ENCODE measurements at places on chromosomes 11 and 22.

- DNase-seq: no peak
These were observed 89.9 kb downstream of the CTTN start for GRCh38 chr11:70488171-70488703.

DNA sequence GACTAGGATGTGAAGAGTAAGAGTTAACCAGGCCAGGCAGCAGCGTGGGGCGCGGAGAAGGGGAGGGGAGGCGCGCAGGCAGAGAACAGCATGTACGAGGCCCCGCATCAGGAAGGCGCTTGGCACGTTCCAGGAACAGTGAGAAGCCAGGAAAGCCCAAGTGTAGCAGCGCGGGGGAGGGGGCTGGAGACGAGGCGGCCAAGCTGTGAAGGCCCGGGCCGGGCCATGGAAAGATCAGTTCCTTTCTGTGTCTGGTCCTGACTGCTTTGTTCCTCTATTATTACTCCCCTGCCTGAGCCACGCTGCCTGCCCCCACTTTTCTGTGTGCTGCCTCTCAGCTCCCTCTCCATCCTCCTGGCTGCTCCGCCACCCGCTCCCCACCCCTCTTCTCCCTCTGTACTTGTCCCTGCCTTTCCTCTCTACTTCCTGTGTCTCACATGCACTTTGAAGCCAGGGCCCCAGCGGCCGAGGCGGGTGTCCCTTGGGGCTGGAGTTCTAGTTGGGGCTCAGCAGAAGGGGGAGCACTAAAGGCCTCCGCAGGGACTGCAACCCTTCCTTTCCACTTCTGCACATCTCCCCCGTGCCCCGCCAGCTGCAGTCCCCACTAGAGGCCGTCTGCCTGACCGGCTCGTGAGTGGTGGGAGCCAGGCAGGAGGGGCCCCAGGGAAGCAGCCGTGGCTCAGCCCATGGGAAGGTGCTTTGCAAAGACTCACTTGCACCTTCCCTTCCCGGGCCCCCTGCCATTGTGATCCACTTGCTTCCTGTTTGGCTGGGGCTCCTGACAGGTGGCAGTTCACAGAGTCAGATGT lies 63.7 kb downstream of the PRDM11 start:
- no peak for DNase-seq

DNA sequence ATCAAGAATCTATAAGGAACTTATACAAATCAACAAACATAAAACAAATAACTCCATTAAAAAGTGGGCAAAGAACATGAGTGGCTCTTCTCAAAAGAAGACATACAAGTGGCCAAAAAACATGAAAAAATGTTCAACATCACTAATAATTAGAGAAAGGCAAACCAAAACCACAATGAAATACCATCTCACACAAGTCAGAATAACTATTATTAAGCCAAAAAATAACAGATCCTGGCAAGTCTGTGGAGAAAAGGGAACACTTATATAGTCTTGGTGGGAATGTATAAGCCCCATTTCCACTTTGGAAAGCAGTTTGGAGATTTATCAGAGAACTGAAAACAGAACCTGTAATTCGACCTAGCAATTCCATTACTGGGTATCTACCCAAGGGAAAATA lies 921.0 kb downstream of the KCNA4 start:
- no peak for DNase-seq

- no peak for DNase-seq
These were observed 435.5 kb downstream of the RAB38 start for GRCh38 chr11:87739766-87740165.

DNA sequence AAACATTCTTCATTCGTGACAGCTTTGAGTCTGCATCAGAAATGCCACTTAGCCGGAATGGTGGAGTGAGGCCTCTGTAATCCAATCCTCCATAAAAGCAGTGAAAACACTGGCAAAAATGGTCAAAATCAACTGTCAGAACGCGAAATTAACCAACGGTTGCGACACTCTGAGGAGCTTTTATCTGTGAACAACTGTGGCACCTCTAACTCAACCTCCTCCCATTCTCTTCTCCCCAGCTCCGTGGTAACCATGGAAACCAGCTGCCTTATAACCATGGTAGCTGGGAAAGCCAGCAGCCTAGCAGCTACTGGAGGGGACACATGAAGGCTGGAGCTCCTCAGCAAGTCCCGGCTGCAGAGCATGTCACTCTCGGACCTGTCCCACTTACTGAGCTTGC lies 20.3 kb downstream of the AP2A2 start:
- DNase-seq: no peak

DNA sequence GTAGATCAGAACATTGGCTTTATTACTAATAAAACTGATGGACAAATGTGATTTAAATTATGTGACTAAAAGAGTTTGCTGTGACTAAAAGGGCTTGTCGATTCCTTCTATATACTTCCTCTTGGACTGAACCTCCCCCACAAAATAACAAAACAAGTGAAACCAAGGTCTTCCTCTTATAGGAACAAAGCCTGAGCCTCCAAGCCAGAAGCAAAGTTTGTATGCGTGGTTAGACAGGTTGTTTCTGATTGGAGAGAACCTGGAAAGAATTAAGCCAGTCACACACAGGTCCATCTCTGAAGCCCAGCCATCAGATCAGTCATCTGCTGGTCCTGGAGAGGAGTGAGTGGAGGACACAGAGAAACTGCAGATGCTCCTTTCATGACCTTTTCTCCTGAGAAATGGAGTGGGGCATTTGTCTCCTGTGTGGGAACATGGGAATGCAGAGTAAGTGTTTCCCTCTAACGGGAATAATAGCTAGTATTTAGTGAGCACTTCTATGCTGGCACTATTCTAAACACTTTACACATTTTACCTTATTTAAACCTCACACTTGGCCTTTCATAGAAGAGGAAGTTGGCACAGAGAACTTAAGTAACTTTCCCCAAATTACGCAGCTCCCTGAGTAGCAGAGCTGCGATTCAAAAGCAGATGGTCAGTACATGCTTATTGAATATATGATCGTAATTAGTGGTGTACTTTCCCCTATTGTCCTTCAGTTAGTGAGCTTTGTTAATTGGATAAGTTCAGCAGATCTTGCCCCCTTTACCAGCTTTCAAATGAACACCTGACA lies 77.1 kb downstream of the UVRAG start:
- DNase-seq: no peak

- no peak for DNase-seq
These were observed 2.9 kb downstream of the C1QTNF5 start for GRCh38 chr11:119337581-119338317.

DNA sequence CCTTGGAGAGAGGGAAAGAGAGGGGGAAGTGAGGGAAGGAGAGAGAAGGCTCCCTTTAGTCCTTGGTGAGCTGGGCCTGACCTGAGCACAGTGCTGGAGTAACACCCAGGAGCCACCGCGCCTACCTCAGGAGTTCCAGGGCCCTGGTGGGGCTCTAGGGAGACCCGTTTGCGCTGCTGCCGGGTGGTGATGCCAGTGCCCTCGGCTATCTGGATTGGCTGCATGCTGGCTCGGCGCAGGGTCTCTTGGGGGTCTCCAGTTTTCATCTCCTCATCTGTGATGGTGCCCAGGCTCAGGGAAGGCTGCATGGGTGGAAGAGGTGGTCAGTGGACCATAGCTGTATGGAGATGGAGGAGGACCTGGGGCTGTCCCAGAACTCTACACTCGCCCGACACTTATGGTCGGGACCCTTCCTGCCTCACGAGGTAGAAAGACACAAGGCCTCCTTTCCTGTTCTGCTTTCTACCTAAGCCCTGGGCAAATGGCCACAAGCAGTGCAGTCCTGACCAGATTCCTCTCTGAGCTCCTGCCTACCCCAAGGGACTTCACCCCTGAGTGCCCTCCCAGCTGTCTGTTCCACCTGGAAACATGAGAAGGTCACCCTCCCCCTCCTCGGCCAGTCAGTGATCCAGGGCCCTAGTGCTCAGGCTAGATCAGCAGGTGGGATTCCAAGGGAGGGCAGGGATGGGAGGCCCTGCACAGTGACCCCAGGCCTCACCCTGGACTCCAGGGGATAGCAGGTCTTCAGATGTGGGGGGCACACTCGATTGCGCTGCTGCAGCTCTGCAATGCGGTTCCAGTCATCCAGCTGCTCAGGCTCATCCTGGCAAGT lies 6.0 kb downstream of the IL18BP start:
- DNase-seq: no peak

GRCh38 chr11:93520726-93521509 lies 22.3 kb downstream of the SMCO4 start:
- peak; percentile 10 for DNase-seq

DNA sequence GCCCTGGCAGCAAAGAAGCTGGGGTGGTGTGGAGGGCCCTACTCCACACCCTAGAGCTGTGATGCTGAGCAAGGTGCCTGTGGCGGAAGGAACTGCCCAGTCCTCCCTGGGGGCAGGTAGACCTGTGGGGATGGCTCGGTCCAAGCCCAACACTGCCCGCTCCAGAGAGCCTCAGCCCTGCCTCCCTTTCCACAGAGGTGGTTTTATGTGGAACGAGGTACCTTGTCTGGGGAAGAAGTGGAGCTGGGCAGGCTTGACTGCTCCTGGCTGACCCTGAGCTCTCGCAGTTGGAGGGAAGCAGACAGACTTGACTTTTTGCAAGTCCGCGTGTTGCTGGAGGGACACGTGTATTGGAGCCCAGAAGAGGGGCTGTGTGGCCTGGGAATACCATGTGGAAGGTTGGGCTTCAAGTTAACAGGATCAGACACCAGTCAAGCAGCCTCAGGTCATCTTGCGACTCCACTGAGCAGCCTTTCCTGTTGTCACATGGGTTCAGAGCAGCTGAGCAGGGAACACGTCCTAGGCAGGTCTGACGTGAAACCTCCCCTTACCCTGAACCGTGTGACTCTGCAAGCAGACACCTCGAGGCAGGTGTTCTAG lies 117.7 kb downstream of the CACNA1I start:
- DNase-seq: no peak

- DNase-seq: peak; percentile 72
These were observed 12.5 kb downstream of the RAC2 start for GRCh38 chr22:37231406-37232139.

GRCh38 chr11:80414181-80415165 lies 973.6 kb upstream of the TENM4 start:
- no peak for DNase-seq

- DNase-seq: peak; percentile 50
These were observed 21.7 kb downstream of the KIAA0930 start for GRCh38 chr22:45218976-45219375.

GRCh38 chr11:66336234-66337102 lies at the start of gene RIN1:
TSS of gene RIN1 (minus strand) at chr11:66336434. CDS start at chr11:66336402, 32 bp downstream.
- peak; percentile 90 for DNase-seq

DNA sequence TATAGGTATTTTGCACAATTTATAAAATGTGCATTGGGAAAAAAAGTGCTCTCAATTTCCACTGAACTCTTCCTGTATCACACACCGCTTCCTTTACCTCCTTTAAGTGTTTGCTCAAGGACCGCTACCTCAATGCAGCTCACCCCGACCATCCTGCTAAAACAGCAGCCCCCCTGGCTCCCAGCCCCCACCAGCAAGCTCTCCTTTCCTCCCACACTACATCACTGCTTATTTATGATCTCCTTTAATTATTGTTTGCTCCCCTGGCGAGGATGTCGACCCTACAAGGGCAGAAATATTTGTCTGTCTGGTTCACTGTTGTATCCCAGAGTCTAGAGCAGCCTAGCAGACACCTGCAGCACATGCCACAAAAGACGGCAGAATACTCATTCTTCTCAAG lies 10.0 kb downstream of the SHANK2 start:
- no peak for DNase-seq

DNA sequence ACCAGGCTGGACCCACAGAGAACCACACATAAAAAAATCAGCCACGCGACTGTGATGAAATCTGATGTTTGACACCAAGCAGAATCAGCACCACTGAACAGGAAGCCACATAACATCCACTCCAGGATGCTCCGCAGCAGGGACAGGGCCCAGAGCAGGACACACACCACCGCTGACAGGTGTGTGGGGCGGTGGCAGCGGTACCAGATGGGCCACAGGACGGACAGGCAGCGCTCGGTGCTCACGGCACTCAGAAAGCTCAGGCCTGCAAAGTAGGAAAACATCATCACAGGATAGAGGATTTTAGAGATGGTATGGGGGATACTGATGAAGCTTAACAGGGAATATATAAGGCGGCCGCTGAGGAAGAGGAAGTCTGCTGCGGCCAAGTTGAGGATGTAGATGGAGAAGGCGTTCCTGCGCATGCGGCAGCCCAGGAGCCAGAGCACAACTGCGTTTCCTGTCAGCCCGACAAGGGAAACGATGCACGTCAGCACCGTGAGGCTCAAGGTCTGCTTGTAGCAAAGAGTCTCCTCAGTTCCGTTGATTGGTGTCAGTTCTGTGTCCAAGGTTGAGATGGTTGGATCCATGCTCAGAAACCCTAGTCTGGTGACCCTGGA lies 4.9 kb downstream of the MRGPRX1 start:
- DNase-seq: no peak

- no peak for DNase-seq
These were observed 203.1 kb upstream of the TMEM45B start for GRCh38 chr11:129612447-129612961.

GRCh38 chr11:2194877-2195755 lies 23.5 kb upstream of the TH start:
- DNase-seq: peak; percentile 65

- no peak for DNase-seq
These were observed 177.8 kb downstream of the CEP164 start for GRCh38 chr11:117505285-117505970.

DNA sequence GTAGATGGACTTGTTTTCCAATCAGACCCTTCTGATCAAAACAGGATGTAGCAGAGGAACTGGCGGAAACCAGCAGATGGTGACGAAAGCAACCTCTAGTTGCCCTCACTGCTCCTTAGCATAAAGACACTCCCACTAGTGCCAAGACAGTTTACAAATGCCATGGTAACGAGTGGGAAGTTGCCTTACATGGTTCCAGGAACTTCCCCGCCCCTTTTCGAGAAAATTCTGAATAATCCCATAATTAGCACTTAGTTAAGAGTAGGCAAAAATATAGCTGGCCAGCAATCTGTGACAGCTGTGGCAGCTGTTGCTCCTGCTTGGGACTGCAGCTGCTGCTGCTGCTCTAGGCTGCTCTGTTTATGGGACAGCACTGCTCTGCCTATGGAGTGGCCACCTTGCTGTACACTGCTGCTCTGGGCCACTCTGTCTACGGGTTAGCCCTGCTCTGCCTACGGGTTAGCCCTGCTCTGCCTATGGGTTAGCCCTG lies 33.4 kb upstream of the SORL1 start:
- DNase-seq: peak; percentile 35

- DNase-seq: no peak
These were observed 106.5 kb downstream of the ALX4 start for GRCh38 chr11:44203270-44204043.

DNA sequence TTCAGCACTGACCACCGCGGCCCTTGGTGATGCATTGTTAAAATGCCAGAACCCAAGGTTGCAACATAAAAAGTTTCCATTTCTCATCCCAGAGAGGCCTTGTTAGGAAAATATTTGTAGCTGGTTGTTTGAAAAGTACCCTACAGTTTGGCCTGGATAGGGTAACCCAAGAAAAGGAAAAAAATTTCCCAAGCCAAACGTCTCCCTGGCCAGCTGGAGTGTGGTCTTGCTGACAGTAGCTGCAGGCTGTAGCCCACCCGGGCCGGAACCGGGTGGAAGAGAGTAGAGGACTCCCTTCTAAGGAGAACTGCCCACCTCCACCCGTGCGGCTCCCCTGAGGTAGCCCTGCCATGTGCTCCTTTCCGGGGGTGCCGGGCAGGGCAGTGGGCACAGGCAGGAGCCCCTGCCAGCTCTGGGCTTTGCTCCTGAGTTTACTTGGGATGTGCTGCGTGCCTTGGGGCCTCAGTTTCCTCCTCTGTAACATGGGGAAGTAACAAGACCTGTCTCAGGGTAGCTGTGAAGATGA lies 38.5 kb downstream of the IGHMBP2 start:
- no peak for DNase-seq

- DNase-seq: no peak
These were observed 86.3 kb upstream of the PRR5 start for GRCh38 chr22:44615602-44616180.

Measured in activated T-cell treated with anti-CD3 and anti-CD28 coated beads, Interleukin-2, amount 50 U/mL, for 72 hours (primary cell).